ENCODE measurements at places on chromosomes 3 and 15.
A peak's percentile ranks its signal among the peaks of the same experiment; 100 is the strongest.

GRCh38 chr3:58190882-58191281 lies 19.9 kb downstream of the DNASE1L3 start:
- no peak for DNase-seq

GRCh38 chr15:70589221-70589620 lies 174.1 kb downstream of the UACA start:
- DNase-seq: no peak

DNA sequence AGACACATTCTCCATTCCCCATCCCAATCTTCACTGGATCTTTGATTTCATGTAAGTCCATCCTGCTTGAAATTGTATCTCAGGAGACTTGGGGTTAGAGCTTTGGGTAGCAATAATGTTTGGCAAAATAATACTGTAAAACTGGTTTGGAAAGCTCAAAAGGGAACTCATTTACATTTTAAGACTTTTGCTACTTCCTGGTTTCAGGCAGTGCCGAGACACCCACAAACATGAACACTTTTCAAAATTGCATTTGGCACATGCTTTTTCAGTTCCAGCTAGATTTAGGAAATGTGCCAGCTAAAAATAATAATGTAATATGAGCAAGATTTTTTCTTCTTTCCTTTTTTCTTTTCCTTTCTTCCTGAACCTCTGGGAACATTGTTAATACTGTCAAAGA lies 145.7 kb upstream of the CBLB start:
- no peak for DNase-seq

DNA sequence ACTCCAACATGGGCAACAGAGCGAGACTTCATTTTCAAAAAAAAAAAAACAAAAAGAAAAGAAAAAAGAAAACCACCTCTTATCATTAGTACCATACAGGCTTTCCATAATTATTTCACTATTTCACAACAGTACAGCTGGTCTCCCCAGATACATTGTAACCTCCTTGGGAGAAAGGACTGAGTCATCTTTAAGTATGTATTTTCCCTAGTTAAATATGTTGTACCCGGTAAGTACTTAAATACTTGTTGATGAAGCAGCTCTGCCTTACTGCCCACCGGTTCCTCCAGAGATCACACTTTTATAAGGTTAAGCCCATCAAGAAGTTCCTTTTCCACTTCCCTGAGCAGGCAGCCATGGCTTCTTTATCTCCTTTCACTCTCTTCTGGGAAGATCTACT lies 789.5 kb upstream of the CFAP20DC start:
- DNase-seq: no peak

DNA sequence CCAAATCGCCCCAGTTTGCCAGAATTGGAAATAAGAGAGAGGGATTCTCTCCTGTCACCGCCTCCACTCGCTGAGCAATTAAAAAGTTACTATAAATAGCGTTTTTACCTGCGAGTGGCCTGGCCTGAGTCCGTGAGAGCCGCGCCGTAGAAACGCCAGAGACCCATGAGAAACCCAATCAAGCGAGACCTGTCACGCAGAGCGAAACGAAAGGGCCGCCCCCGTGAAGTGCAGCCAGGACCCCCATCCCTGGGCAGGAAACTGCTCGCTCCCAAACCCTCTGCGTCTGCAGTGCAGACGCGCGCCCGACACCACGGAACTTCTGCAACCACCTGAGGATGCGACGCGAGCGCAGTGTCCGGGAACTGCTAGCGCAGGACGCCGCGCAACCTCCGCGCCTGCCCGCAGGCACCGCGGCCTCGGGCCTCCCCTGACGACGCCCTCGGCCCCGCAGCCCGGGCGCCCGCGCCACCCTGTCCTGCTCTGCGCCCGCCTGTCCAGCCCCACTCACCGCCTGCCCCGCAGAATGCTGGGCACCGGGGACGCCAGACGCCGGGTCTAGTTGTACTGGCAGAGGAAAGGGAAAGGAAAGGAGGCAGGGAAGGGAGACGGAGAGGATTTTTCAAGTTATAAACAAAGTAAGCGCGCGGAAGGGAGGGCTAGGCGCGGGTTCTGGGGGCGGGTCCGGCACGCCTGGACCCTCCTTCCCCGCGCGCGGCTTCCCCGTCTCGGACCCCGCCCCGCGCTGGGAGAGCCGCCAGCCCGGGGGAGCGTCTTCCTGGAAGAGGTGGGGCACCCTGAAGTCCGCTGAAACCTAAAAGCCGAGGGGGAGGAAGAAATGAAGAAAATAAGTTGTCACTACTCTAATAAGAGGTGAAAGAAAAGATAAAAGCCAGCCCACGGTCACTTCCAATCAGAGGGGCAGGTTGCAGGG lies at the start of gene PLSCR4:
Gene PLSCR4, minus strand, starts transcription at position 657 of the 934 bp plus-strand sequence. CDS start 29,034 bp downstream, outside the sequence.
- DNase-seq: no peak

GRCh38 chr3:123571264-123571972 lies 13.4 kb downstream of the HACD2 start:
- DNase-seq: no peak

GRCh38 chr3:56052188-56052587 lies 416.1 kb downstream of the ERC2 start:
- DNase-seq: no peak

DNA sequence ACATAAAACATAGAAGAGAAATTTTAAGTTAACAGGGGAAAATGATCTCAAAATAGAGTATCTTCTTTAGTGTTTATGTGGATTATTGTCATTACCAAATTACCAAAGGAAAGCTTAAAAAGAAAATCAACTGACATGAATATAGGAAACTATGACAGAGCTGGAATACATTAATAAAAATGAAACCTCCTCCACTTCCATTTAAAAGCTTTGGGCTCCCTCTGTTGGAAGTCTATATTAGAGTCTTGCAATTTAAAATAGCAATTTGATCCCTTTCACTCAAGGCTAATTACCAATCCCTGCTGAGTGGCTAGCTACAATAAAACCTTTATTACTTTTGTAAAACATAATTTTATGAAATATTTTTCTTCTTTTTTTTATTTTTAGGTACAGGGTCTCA lies 61.4 kb upstream of the IMPG2 start:
- DNase-seq: peak; percentile 34

GRCh38 chr3:110419601-110420000 lies 652.0 kb upstream of the NECTIN3 start:
- DNase-seq: no peak

GRCh38 chr3:167996514-167996913 lies 99.2 kb downstream of the GOLIM4 start:
- DNase-seq: no peak

DNA sequence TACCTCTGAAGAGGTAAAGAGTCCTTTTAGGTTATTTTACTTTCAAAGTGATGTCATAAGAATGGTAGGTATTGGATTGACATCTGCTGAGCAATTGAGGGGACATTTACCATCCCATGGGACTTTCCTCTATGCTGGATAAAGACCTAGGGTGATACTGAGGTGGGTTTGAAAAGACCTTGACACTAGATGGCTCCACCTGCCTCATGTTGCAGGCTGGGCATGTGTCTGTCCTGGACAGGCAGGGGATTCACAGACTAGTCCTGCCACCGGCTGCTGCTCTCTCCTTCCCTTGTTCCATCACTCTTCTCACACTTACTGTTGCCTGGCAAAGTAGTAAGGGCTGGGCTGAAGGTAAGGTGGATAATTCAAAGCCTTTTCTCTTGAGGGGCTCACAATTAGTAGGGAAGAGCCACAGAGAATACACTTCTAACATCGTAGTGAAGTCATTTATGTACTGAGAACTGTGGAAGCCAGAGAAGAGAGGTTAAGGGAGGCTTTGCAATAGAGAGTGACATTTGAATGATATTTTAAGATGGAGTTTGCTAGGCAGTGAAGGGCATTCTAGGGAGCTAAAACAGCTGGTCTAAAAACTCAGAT lies 27.7 kb downstream of the TRAK1 start:
- DNase-seq: peak; percentile 8

- no peak for DNase-seq
Measured at GRCh38 chr3:126490619-126491018, 14.9 kb upstream of the ZXDC start.

- no peak for DNase-seq
Measured at GRCh38 chr3:161083131-161083530, 22.0 kb downstream of the B3GALNT1 start.

- DNase-seq: no peak
Measured at GRCh38 chr3:181403876-181404660, 307.7 kb upstream of the SOX2 start.

- no peak for DNase-seq
Measured at GRCh38 chr3:154129625-154130024, 8.4 kb downstream of the ARHGEF26 start.

GRCh38 chr3:49023775-49024174 lies 1.9 kb downstream of the NDUFAF3 start:
- DNase-seq: no peak

DNA sequence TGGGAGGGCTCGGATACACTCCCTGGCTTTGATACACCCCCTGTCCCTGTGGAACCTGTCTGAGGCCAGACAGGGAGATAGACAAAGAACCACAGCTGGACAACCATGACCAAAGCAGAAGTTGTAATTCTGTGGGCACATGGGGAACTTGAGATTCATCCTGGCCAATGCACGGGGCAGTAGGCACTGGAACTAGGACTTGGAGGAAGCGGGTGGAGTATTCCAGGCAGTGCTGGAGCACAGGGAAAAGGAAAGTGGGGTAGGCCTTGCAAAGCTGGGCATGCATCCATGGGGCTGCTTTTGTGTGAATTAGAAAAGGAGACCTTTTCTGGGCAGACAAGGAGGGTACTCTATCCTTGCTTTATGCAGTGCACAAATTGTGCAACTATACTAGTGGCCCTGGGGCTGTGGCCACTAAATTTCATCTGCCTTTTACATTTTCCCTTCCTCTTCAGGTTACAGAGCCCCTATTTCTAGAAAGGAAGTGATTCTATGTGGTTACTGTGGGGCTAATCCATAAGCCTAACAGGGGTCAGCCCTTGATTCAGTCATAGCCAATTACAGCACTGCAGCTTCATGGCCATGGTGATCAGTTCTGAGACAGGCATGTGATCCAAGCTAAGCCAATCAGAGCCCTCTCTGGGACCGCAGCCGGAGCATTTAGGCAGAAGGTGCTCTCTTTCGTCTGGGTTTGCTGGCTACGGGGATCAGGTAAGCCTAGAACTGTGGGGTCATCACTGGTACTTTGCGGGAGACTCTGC lies 21.0 kb downstream of the CRABP1 start:
- DNase-seq: no peak

GRCh38 chr15:58139276-58139988 lies 1.3 kb downstream of the AQP9 start:
- DNase-seq: no peak

- DNase-seq: no peak
Measured at GRCh38 chr15:47411733-47412132, 305.6 kb upstream of the SEMA6D start.

DNA sequence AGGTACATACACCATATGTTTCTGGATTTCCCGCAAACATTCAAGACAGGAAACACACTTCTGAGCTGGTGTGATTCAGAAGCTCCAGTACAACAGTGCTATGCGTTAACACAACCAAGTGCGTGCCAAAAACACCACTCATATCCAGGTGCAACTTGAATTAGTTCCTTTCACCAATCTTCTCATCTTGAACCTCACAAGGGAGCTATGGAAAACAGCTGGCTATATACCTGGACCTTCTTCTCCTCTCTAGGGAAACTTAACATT lies 31.3 kb downstream of the SUSD5 start:
- no peak for DNase-seq

DNA sequence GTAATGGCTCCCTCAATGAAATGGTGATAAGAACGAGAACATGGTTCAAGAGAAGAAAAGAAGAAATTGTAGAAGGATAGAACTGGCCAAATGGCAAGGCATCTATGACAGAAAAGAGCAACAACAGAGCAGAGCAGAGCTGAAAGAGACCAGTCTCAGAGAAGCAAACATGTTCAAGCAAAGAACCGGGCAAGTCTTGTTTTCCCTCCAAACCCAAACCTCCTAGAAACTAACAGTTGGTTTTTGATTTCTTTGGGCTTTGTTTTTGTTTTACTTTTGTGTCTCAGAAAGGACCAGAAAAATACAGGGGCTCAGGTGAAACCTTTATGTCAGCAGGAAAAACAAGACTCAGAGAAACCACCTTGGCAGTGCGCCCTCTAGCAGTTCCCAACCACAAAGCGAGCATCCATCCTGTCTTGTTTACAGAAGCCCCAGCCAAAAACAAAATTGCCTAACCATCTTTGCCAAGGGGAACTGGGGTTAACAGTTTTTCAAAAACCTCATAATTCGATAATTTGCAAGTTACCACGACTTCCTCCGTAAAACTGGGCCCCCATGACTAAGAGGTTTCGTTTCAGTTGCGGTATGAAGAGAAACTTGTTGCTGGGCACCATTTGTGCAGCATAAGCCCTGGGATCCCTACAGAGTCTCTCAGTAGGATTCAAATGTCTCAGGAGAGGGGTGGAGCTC lies 159.2 kb upstream of the SLC24A5 start:
- no peak for DNase-seq

DNA sequence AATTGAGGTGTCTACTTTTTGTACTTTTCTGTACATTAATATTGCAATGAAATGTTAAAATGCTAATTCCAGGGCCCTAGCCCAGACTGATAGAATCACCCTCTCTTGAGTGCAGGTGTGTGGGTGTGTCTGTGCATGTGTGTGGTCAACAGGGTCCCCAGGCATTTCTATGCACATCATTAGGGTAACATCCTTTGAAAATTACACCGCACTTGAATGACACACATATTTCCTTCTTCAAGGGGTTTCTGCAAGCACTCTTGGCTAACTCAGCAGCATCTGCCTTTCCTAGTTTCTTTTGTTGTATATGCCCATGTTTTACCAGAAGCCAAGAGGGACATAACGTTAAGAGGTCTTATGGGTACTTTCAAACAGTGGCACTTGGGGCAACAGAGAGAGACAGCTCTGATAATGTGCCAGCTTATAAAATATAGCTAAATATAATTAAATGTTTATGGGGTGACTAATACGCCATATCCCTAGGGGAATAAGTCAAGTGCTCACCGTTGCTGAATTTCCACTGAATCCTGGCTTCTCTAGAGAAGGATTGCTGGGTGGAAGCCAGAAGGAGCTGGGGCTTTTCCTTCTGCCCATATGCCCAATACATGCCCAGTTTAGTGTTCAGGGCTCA lies 54.5 kb upstream of the LRIG1 start:
- DNase-seq: no peak

GRCh38 chr3:11290743-11291680 lies 18.8 kb downstream of the ATG7 start:
- no peak for DNase-seq

GRCh38 chr3:194856296-194856695 lies 170.6 kb downstream of the FAM43A start:
- DNase-seq: no peak

GRCh38 chr3:131371688-131372066 lies 9.9 kb upstream of the NUDT16 start:
- no peak for DNase-seq

- DNase-seq: no peak
Measured at GRCh38 chr15:75167588-75168350, 33.9 kb upstream of the C15orf39 start.

GRCh38 chr3:139122221-139122581 lies 77.5 kb upstream of the PRR23C start:
- no peak for DNase-seq

GRCh38 chr3:146529021-146529420 lies 15.4 kb downstream of the PLSCR1 start:
- no peak for DNase-seq
